AG09319 (cell line): ENCODE measurements at places on chromosomes 2 and 18.

GRCh38 chr2:113930448-113930847, 40.6 kb downstream of the ACTR3 start:
- DNase-seq, result no peak

DNA sequence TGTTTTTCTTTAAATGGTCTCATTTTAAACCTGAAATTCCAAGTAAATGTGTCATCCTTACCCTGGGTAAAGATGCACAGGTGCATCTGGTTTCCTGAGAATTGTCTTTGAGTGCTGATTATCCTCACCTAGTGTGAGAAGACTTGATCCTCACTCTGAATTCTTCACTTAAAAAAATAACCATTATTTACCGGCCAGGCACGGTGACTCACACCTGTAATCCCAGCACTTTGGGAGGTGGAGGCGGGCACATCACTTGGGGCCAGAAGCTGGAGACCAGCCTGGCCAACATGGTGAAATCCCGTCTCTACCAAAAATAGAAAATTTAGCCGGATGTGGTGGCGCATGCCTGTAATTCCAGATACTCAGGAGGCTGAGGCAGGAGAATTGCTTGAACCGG, 9.9 kb upstream of the WNT6 start:
- no peak for DNase-seq

GRCh38 chr2:202361108-202361507, 15.0 kb upstream of the BMPR2 start:
- no peak for DNase-seq

- no peak for DNase-seq
Measured at GRCh38 chr2:162989507-162989906, 150.9 kb upstream of the KCNH7 start.

GRCh38 chr18:3885209-3885792, 435.3 kb downstream of the TGIF1 start:
- DNase-seq, result no peak

GRCh38 chr2:100923461-100924060, 78.5 kb upstream of the RPL31 start:
- DNase-seq, result no peak

DNA sequence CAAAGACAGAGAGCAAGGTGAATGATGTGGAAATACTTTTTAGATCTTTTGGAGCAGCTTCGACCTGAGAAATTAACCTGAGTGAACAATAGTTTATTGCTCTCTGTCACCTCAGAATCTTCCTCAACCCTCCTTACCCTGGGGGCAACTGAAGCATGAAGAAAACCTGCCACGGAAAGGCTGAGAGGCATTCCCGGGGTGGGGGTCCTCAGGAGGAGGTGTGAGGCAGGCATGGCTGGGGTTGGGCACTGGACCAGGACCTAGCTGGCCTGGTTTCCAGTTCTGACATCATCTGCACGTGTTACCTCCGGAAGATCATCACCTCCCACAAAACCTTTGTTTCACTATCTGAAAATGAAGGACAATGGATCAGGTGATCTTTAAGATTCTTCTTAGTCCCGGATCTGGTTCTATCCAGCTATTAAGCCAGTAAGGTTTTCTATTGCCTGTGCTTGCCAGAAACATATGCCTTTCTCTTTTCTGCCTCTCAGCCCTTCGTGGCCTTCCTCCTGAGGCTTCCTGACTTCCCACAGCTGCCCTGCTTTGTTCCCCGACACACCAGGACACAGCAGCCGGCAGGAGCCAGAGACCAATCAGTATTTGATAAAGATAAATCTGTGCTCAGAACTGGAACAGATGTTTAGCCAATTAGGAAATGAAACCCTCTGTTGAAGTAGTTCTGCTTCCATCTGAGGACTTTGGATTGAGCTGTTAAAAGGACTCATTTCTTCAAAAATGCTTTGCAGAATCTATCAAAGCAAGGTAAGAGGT, 232.5 kb downstream of the TDRD15 start:
- no peak for DNase-seq

DNA sequence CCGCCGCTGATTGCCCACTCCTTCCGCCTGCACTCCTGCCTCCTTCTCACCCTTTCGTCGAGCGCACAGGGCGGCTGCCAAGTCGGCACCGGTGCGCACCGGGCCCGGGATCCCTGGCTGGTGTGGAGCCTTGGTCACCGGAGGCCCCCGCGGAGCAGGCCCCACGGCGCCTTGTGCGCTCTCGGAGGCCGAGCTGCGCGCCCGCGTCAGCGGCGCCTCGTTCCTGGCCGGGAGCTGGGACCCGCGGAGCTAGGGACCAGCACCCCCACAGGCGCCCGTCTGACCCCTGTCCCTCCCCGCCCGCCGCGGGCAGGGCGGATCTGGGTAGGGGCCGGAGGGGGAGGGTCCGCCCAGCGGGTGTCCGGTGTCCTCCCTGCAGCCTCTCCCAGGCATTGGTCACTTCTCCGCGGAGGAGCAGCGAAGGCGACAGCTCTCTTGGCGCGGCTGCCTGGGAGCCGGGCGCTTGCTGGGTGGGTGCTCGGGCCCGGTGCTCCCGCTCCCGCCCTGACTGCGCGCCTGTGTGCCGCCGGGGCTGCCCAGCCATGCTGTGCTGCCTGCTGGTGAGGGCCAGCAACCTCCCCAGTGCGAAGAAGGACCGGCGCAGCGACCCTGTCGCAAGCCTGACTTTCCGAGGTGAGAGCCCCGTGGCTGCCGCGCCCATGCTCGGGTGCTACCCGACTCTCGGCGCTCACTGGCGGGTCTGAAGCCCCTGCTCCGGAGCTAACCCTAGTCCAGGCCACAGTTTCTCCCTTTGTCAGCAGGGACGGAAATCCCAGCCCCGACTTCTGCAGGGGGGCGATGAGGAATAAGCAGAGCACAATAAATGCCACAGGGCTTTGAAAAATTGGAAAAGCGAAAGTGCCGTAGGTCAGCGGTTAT, 13.2 kb downstream of the DYSF start:
- no peak for DNase-seq

DNA sequence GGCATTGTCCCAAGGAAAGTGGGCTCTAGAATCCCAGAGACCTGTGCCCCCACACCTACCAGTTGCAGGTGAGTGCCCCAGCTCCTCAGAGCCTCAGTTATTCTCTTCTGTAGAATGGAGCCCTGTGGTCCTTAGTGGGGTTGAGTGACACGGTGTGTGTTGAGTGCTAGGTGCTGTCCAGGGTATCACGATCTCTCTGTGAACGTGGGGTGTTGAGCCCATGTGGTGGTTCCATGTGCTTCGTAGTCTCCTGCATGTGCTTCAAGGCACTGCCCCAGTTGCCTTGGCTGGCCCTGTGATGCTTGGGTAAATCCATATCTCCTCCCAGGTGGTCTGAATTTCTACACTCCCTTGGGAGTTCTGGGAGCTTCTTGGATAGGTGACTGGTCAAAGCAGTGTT, 54.9 kb downstream of the SH3RF3 start:
- DNase-seq, result no peak

- DNase-seq, result no peak
Measured at GRCh38 chr18:57575542-57575941, 11.0 kb downstream of the FECH start.

- peak; percentile 96 for DNase-seq
Measured at GRCh38 chr2:237299906-237300305, 114.1 kb downstream of the COL6A3 start.
